ENCODE measurements at places on chromosomes 5 and 9. TPM values are rescaled to one million over a fixed set of nuclear protein-coding genes. Genes with fewer than 3 reads are reported as not detected.

- DNase-seq = no peak
Measured at GRCh38 chr9:34334337-34334824, 5.0 kb downstream of the NUDT2 start.

The CRHBP gene
- total RNA-seq = not detected

The SLC34A3 gene
- total RNA-seq = not detected

DNA sequence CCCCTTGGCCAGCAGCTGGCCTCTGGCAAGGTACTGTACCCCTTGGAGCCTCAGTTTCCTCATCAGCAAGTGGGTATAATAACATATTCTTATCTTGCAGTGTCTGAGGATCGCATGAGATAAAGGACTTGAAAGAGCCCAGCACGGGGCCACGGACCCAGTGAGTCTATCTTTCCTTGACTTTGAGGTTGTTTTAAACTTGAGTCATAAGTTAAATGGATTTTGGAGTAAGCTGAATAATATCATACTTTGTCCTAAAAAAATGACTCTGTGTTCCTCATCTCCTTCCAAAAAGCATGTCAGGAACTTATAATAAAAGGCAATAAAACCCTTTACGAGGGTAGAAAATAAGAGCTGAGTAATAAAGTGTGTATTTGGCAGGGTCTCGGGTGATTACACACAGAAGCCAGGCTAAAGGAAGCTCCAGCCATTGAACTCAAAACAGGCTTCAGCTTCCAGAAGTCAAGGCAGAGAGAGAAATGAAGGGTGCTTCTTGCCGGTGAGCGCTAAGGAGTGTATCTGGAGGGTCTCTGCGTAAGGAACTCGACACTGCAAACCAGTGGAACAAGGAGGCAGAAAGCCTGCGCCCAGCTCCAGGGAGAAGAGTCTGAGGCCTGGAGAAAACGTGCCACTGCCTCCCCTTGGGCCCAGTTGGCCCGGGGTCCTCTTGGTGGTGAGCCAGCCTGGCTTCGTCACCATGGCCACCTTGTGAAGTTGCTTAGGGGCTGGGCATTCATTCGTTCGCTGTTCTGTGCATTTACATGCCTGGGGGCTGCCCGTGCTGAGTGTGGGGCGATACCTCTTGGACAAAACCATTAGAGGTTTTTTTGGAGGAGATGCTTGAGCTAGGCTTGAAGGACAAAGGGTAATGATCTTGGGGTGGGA, 72.4 kb upstream of the PHYKPL start:
- no peak for DNase-seq

The SLC36A3 gene
- not detected for total RNA-seq

DNA sequence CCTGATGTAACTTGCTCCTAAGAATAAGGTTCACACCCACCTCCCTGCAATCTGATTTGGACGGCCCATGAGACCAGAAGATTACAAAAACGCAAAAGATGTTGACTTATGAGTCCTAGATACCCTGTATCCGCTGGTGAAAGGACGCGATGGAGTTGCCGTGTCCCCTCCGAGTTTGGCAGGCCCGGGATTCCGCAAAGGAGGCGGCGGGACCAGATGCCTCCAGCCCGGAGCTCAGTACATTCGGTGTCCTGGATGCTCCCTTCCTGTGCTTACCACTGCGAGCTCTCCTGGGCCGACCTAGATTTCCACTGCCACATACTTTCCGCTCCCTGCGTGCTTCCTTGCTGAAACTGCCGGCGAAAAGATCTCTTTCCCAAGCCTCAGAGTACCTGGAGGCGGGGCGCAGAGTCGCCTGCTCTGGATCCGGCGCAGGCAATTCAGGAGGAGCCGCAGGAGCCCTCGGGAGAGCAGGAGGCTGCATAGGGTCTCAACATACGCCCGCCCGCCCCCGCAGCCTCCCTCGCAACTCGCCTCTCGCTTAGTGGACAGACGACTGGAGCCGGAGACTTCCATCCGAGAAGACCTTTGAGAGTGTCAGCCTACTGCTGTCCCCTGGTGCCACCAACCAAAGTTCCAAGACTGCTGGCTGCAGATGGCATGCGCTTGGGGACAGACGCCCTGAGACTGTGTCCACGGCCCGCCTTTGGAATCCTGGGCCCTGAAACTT, 39.8 kb downstream of the ANXA2R start:
- DNase-seq = no peak
